ENCODE measurements at places on chromosomes 6 and 20.

- no peak for DNase-seq
These were observed 171.8 kb upstream of the BMP2 start for GRCh38 chr20:6595704-6596103.

DNA sequence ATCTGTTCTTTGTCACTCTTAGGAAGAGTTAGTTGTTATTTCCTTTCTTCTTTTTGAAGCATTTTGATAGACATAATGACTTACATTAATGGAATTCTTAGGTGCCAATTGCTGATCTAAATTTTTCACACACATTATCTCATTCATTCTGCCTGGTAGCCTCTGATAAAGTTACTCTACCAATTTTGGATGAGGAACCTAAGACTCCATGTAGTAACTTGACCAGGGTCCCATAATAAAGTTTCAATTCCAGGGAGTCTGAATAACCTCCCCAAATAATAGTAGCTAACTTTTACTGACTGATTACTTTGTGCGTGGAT lies 73.2 kb upstream of the CITED2 start:
- DNase-seq, result no peak

- no peak for DNase-seq
These were observed 17.6 kb downstream of the PRDM1 start for GRCh38 chr6:106103728-106104109.

DNA sequence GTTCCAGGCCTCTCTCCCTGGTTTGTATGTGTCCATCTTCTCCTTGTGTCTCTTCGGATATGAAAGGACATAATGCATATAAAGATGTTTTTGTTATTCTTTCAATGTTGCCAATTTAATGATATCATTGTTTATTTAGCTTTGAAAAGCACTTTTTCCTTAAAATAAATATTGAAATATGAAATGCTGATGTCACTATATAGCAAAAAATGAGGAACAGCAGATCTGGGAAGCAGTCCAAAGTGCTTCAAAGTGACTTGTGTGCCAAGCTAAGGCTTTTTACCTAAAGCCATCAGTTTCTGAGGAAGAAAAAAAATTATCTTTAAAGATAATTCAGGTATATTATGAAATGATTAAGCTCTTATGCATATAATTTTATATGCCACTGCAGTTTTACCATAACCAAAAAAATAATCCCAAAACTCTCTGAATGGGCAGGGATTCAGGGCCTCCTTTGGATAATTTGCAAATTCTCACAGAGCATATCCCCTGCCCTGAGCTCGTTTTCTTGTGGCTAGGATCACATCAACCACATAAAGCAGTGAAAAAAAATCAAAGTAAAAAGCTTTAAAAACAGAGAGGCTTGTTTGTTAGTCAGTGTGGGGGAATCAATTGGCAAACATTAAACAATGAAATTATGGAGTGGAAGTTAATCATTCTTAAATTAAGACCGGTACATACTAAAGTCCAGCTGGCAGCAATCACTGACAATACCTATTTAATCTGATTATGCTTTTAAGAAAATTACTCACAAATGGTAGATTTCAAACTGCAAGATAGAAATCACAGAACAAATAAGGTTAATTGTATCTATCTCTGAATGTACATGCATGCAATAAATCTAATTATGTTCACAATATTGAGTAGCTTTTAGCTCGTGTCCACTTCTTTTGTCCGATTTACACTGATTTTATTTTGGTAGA lies 1027.9 kb upstream of the ADGRB3 start:
- DNase-seq, result no peak

- no peak for DNase-seq
These were observed 56.1 kb downstream of the FILIP1 start for GRCh38 chr6:75437421-75437891.

- no peak for DNase-seq
These were observed 31.4 kb upstream of the ID1 start for GRCh38 chr20:31573555-31574321.

GRCh38 chr6:7142918-7143475 lies 35.2 kb downstream of the RREB1 start:
- no peak for DNase-seq

- peak; percentile 74 for DNase-seq
These were observed 118.0 kb downstream of the ARMC2 start for GRCh38 chr6:108966251-108966650.

Data from CD14-positive monocyte (primary cell).